ENCODE measurements at places on chromosomes 7 and 10.
A peak's percentile ranks its signal among the peaks of the same experiment; 100 is the strongest.

GRCh38 chr7:73539709-73540108 is 17.6 kb upstream of the BAZ1B start:
- DNase-seq = no peak

- DNase-seq = no peak
These were observed 394.5 kb downstream of the TYW1 start for GRCh38 chr7:67391168-67391567.

GRCh38 chr10:75532253-75532924 is 101.0 kb downstream of the LRMDA start:
- DNase-seq = no peak

DNA sequence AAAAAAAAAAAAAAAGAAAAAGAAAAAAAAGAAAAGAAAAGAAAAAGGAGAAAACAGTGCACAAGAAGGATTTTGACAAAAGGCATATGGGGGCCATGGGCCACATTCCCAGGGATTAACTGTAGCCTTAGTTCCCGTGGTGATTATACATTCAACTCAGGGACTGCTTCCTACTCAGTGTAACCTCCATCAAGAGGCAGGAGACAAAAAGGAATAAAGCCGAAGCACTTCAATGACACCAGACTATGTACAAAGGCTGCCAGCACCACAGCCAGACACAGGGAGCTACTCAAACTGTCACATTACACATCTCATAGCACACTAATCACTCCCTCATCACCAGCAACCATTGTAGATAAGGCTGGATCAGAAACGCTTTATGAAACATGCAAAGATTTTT is 5.1 kb upstream of the PMPCB start:
- no peak for DNase-seq

- DNase-seq = no peak
These were observed 15.0 kb upstream of the ARMC3 start for GRCh38 chr10:22912763-22913384.

DNA sequence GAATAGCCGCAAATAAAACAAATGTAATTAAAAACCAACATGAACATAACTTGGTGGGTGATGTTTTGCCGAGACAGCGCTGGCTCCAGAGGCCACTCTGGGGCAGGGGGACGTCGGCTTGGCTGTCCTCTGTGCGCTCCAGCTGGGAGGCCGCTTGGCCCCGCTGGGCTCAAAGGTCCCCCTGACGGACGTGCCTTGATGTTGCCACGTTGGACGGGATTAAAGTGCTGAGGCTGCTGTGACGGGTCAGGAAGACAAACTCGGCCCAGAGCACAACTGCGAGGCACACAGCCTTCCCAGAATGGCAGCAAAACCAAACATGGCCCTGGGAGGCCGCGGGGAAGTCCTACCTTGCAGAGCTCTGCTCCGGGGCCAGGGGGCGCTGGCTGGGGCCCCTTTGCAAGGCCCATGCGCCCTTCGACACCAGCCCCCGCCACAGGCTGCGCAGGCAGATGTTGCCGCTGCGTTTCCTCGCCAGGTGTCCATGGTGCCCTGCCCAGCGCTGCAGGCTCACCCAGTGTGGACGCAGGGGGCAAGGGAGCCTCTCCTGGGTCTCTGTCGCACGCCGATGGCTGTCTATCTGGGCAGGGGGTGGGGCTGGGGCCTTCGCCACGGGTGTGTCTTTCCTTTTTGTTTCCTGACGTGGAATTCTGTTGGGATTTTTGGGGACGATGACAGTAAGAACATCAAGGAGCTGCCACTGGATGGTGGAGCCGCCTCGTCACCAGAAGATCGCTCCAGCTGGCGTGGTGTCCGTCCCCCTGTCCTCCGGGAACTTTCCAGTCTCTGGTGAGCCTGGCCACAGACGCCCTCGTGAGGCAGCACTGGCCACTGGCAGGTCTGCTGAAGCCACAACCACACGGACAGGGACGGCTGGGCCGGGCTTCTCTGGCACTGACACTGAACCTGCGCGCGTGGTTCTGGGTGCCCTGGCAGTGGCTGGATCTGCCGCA is 99.6 kb upstream of the DIP2C start:
- DNase-seq = peak; percentile 52

GRCh38 chr7:122212754-122213153 is 68.7 kb upstream of the AASS start:
- no peak for DNase-seq

- peak; percentile 20 for DNase-seq
These were observed 376 bp downstream of the GNA12 start for GRCh38 chr7:2843711-2844152.

- DNase-seq = peak; percentile 42
These were observed 112.1 kb upstream of the CDK1 start for GRCh38 chr10:60666221-60666620.

DNA sequence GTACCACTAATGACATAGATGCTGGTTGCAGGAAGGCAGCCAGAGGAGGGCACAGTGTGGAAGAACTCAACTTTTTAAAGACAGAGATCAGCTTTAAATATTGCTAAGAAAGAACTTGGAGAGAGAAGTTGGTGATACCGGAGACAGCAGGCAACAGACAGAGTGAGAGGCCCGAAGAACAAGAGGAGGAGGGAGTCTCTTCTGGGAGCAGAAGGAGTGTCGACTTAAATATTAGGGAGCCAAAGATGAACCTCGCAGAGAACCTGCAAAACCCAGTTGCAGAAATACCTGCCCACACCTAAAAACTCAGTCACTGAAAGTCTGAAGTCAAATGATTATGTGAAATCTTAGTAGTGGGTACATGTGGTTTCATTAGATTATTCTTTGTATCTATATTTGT is 3.4 kb upstream of the WDR86 start:
- no peak for DNase-seq

- no peak for DNase-seq
These were observed 12.4 kb downstream of the RBM33 start for GRCh38 chr7:155656891-155657290.

- no peak for DNase-seq
These were observed 11.8 kb downstream of the ECD start for GRCh38 chr10:73156054-73156453.

DNA sequence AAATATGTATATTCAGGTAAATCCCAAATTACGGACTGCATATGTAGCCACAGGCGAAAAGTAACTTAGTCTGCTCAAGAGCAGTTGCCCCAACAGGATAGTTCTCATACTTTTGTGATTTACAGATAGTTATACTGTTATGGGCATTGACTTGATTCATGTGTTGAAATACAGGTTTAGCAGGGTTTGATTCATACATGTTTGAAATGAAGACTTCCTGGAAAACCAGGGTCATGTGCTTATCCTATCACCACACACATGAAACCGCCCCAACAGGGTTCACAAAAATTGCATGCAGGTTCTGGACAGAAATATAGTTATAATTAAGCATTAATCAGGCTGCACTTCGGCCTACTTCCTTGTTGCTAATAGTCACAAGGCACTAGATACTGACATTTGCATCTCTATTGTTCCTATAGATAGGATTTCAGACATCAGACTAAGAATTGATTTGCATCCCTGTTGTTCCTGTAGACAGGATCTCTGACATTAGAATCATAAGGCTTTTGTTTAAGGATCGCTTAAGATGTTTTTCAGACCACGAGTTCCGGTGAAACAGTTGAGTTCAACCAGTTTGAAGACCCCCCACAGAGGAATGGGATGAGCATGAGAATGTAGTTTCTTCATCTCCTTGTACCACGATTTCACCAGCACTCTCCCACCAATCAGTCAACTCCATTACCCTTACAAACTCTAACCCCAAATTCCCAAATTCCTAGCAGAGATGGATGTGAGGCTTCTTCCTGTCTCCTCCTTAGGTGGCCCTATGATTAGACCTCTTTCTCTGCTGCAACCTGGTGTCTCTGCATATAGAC is 2.0 kb upstream of the ZNF398 start:
- no peak for DNase-seq

DNA sequence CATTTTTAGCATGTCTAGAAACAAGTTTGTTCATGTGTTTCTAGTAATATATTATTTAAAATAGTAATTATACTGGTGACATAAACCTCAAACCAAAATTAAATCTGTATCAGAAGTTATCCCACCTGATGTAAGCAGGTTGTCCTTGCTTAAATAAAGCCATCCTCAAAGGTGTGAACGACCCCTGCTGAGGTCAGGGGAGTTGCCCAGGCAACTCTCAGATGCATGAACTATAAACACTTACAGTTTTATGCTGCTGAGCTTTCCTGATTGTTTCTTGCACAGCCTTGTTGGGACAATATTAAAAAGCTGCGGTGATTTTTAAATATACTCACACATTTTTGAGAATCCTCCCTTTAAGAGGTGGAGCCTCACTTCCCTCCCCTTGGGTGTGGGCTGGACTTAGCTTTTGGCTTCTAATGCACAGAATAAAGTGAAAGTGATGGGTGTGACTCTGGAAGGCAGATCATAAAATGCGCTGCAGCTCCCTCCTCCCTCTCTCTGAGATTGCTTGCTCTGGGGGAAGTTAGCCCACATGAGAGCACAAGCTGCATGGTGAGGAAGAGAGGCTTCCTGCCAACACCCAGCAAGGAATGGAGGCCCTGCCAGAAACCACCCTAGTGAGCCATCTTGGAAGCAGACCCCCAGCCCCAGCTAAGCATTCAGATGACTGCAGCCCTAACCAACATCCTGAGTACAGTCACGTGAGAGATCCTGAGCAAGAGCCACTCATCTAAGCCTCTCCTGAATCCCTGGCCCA is 152.7 kb downstream of the SKIDA1 start:
- peak; percentile 92 for DNase-seq

- no peak for DNase-seq
These were observed 48.5 kb downstream of the SMKR1 start for GRCh38 chr7:129550693-129551360.

- DNase-seq = no peak
These were observed 117.4 kb downstream of the TMEM178B start for GRCh38 chr7:141191277-141191676.

DNA sequence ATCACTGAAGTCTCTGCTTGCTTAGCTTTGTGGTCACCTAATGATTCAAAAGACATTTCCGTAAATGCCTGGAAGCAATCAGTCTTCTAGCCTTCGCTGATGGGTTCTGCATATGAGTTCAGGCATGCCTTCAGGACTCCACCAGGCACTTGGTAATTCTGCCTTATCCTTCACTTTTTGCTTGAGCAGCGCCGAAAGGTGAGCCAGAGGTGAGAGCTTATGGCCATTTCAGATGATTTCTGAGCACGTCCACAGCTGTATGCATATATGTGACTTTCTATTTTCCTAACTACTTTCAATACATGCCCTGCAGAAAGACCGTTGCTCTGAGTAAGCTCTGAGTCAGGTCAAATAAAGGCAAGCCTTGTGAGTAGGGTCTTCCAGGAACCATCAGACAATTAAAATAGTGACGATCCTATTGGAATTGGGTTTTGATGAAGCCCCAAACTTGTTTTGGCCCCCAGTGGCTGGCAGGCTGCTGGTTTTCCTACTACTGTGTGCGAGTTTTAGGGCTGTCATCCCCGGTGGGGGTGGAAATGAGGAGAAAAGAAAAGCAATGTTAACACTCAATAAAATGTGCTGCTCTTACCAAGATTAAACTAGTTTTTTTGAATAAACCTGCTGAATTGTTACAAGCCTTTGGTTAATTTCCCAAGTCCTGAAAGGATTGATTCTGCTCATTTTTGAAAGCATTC is 154.4 kb upstream of the AKR1E2 start:
- no peak for DNase-seq

DNA sequence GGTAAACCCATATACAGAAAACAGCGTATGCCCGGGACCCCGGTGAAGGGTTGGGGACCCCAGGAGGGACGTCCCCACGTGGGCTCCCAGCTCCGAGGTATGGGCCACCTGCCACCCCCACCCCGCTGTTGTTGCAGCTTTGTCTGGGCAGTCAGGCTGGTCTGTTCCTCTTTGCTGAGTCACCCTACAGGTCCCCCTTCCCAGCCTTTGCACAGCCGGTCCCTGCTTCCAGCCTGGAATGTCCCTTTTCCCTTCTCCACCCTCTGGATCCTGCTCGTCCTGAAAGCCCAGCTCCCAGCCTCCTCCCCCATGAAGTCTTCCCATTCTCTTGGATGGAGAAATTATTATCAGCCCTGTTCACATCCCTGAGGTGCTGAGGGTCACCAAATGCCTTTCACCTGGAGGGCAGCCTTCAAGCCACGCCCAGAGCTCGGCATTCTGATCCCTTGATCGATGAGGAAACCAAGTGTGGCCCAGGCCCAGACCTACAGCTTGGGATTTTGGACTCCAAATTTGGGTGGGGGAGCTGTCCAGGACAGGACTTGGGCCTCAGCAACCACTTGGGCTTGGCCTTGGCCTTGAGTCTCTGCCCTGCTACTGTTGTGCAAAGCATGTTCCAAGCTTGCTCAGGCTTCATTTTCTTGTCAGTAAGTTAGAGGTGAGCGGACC is 2.6 kb downstream of the CLDN4 start:
- no peak for DNase-seq

DNA sequence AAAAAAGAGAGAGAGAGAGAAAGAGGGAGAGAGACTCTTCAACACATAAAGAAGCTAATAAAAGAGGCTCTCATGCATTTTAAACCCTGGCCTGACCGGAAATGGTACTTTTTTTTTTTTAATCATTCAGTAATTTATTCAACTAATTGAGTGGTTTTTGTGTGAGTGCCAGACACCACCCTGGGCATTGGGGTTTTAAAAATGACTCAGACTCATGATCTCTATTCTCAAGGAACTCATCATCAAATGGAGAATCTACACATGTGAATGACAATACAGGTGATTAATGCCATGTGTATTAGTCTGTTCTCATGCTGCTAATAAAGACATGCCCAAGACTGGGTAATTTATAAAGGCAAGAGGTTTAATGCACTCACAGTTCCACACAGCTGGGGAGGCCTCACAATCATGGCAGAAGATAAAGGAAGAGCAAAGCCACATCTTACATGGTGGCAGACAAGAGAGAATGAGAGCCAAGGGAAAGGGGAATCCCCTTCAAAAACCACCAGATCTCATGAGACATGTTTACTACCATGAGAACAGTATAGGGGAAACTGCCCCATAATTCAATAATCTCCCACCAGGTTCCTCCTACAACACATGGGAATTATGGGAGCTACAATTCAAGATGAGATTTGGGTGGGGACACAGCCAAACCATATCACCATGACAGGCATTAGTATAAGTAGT is 158.5 kb upstream of the AUTS2 start:
- DNase-seq = no peak

GRCh38 chr10:98463976-98464754 is 17.4 kb upstream of the HPS1 start:
- peak; percentile 92 for DNase-seq

DNA sequence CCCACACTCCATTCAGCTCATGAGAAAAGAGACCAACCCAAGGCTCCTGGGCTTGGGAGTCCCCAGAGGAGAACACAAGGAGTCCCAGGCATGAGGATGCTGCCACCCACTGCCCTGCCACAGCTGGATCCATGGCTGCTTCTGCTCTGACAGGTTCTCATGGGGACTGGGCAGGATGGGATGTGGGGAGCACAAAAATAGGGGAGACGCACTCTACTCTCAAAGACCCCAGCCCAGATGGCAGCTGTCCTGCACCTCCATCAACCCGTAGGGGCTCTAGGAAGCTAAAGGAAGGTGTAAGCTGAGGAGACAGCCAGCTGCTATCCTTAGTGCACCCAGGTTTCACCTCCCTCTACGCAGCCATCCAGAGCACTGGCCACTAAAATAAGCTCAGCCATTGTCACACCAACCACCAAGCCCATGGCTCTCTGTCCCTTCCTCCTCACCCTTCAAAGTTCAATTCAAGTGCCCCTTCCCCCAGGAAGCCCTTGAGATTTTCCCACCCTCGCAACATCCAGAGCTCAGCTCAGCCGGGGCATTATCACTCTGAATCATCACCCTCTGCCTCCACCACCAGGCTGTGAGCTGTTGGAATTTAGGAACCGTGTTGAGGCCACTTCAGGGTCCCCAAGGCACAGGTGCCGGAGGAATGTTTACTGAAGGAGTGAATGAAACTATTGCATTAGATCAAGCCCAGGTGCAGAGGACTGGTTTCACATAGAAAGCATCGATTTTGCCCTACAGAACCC is 142.1 kb downstream of the GRID1 start:
- no peak for DNase-seq

GRCh38 chr7:49320083-49320482 is 395.7 kb downstream of the CDC14C start:
- DNase-seq = no peak

All from OCI-M1 (cell line).